ENCODE measurements at places on chromosomes 7 and 10.

DNA sequence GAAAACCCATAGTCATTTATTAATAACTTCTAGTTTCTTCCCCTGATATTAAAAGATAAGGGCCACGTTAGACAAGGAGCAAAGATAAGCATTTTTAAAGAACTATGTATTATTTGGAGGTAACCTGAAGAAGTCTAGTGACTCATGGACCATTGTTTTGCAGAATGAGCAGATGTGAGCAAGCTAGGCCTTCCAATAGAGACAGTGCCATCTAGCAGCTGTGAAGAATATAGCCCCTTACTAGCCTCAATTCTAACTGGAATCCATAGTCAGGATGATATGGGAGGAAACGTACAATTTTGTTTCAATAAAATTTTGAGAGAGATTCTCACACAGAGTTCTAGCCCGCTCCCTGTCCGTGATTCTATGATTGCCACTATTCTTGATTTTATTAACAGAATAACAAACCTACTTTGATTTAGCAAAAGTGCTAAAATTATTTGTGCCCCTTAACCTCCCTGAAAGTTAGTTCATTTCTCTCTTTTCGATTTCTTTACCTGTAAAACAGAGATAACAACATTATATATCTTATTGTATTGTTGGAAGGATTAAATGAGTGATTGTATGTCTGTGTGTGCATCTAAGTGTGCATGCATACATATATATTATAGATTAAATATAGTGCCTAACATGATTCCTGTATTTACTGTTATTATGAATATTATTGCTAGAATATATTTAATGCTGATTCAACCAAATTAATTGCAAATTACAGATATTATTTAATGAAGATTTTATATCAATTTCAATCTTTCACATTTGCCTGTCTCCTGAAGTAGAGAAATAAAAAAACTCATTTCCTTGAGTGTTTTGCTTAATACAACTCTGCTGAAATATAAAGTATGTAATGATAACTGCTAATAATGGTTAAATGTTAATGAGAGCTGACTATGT lies 22.7 kb downstream of the FAM237B start:
- DNase-seq: no peak

- DNase-seq: no peak
Measured at GRCh38 chr7:11410656-11411644, 421.0 kb downstream of the THSD7A start.

DNA sequence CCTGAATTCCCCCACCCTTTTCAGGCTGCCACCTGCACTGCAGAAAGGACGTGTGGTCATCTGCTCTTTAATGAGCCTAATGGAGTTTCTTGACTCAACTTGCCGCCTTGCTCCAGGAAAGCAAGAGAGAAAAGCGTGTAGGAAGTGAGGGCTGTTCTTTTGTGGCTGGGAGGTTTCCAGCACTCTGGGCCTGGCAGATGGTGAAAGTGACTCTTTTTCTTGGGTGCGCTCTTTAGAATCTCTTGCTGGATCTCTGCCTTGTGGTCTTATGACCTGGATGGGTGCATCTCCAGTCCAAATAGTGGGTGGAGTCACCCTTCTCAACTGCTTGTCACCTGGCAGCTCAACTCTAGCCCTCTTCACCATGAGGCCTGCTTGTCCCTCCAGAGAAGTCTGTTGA lies 244.0 kb downstream of the SORCS1 start:
- no peak for DNase-seq

DNA sequence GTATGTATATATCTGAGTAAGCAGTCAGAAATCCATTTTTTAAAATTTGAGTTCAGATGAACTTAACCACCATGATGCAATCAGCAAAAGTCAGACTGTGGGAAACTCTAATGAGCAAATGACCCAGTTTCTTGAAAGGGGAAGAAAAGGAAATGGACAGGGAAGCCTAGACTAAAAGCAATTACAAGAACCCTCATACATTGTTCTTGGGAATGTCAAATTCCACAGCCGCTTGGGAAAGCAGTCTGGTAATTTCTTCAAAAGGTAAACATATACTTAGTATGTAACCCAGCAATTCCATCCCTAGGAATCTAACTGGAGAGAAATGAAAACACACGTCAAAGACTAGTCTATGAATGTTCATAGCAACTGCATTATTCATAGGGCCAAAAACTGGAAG lies 16.4 kb upstream of the FOXK1 start:
- no peak for DNase-seq

DNA sequence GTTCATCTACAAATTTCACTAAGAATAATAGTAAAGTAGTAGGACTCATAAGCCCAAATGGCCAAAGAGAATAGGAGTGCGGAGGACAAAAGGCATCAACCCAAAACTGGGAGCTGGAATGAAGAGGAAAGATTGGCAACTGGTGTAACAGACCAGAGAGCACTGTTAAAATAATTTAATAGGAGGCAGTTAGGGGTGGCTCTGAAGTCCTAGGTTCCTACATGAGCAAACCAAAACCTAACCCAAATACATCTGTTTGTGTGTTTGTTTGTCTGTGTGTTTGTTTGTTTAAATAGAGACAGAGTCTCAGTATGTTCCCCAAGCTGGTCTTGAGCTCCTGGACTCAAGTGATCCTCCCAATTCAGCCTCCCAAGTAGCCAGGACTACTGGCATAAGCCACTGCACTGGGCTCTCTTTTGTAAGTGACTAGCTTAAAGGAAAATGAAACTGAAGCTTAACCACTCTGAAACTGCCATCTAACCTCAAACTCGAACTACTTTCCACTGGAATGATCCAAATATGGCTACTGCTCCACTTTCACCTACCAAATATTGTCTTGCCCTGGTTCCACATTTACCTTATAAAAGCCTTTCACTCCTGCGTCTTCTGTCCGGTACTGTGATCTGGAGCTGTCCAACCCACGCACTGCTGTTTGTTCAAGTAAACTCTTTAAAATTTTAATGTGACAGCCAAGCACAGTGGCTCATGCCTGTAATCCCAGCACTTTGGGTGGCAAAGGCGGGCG lies 94.9 kb downstream of the AKR1D1 start:
- no peak for DNase-seq

- no peak for DNase-seq
Measured at GRCh38 chr7:90007001-90007654, 147.1 kb upstream of the STEAP1 start.

GRCh38 chr10:99329554-99330346 lies 594 bp downstream of the CNNM1 start:
- DNase-seq: no peak

- no peak for DNase-seq
Measured at GRCh38 chr7:123327661-123328060, 127.9 kb upstream of the SLC13A1 start.

DNA sequence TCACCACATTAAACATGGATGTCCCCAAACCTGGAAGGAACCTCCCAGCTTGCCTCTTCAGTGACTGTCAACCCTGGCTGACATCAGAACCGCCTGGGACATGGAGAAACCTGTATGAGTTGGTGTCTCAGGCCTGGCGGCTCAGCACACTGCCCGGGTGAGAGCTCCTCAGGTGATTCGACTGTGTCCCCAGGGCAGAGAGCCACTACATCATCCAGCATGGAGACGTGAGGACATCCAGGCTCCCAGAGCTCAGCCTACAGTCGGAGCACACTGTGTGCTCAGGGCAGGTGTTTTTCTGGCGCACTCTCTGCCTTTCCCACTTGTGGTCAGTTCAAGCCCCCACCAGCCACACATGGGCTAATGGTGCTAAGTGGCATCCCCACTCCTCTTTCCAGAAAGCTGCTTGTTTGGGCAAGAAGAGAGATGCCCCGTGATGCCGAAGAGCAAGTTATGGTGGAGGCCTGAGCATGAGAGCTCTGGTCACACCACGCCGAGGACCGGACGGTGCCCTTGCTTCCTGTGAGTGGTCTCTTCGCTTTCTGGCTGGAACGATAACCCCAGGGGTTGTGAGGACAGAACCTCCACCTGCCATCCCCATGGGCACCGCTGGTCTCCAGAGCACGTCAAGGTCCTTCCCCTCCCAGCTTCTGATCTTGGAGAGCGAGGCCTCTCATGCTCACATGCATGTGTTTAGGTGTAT lies 38.5 kb downstream of the AMZ1 start:
- DNase-seq: no peak

GRCh38 chr10:91090761-91091529 lies 129.5 kb upstream of the PCGF5 start:
- DNase-seq: no peak

DNA sequence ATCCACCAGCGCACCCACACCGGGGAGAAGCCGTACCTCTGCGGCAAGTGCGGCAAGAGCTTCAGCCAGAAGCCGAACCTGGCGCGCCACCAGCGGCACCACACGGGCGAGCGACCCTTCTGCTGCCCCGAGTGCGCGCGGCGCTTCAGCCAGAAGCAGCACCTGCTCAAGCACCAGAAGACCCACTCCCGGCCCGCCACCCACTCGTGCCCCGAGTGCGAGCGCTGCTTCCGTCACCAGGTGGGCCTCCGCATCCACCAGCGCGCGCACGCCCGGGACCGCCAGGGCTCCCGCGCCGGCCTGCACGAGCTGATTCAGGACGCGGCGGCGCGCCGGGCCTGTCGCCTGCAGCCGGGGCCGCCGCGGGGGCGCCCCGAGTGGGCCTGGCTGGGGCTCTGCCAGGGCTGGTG lies 17.7 kb downstream of the ZNF775 start:
- no peak for DNase-seq

DNA sequence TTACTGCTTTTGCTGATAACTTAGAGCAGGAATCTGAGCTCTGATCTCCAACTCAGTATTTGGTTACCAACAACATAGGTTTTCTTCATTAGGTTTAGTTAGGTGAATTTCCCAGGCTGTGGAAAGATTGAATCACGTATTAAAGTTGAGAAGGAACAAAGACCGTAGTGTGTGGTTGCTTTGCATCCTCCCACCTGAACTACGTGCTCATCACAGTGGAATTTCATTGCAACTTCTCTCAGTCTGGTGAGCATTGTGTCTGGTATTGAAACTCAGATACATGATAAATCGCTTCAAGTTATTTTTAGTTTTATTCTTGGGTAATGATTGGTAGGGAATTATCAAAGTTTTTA lies 139.4 kb upstream of the AKR1E2 start:
- no peak for DNase-seq

DNA sequence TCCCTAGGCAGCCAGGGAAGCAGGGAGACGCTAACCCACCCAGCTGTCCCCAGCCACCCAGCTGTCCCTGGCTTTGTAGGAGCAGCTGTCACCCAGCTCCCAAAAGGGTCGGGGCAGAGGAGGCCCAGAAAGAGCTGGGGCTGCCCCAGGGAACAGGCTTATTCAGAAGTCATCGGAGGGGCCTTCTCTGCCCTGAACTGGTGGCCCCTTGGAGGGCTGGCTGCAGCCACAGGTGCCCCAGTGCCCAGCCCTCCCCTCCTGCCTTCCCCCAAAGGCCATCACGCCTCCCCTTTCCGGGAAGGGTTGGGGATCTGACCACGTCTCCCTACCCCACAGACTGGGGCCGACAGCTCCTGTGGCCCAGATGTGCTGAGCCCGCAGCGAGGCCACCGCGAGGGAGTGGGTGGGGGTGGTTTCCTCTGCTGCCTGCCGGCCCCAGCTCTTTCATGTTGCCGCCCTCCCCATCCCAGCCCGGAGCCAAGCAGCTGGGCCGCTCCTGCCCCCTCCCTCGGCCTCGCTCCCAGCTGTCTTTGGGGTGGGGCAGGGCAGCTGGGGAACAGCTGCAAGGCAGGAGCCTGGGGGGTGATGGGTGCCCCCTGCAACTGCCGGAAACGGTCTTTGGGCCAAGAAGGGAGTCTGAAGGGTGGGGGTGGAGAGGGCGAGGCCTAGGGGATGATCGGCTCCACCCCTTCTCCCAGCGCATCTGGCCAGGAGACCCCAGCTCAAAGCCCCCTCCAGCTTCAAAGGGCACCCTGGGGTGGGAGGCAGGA lies 16.8 kb downstream of the TRIM8 start:
- peak; percentile 23 for DNase-seq

- no peak for DNase-seq
Measured at GRCh38 chr10:117355072-117355471, 20.2 kb downstream of the PDZD8 start.

DNA sequence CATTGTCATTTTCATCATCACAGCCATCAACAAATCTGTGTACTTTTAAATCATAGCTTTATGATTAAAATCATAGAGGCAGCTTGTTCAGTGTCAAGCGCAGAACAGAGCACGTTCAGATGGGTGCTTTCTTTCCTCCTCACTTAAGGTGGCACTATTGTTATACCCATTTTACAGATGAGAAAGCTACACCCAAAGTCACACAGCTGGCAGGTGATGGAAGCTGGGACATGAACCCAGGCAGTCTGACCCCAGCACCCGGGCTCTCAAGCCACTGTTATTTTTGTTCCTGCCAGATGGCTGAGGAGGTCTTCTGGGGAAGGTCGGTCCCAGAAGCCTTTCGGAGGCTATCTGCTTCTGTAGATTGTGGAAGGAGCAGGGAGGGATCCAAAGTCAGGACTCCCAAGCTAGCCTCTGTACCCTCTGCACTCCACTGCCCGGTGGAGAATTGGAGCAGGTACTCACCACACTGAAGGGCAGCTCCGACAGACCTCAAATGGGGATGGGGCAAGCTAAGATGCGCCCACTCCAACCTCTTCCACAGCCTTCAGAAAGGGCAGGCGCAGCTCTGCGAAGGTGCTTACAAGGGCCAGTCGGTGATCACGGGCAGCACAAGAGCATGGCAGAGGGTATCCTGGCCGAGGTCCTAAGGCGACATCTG lies 610 bp downstream of the AVPI1 start:
- no peak for DNase-seq

- no peak for DNase-seq
Measured at GRCh38 chr7:73329861-73330581, 2.1 kb downstream of the FKBP6 start.

- no peak for DNase-seq
Measured at GRCh38 chr10:51804866-51805265, 105.5 kb upstream of the CSTF2T start.

- no peak for DNase-seq
Measured at GRCh38 chr7:38673795-38674194, 42.6 kb upstream of the AMPH start.

- no peak for DNase-seq
Measured at GRCh38 chr10:22899775-22900174, 28.1 kb upstream of the ARMC3 start.

DNA sequence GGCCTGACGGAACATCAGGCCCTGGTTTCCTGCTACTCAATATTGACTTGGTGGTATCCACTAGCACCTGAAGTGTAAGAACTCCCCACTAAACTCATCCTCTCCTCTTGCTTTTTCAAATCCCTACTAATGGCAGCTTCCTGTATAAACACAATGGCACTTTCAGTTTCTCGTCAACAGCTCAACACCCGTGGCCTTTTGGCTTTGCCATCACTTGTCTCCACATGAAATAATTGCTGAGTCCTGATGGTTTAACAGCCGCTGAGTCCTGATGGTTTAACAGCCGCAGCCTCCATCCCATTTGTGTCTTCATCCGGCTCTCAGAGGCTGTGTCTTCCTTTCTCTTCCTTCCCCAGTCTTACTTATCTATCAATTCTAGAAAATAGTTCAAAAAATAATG lies 261.4 kb upstream of the PITRM1 start:
- no peak for DNase-seq

GRCh38 chr10:75883081-75884072 lies 452.0 kb downstream of the LRMDA start:
- DNase-seq: no peak

All from stimulated activated CD4-positive, alpha-beta T cell treated with anti-CD3 and anti-CD28 coated beads, Interleukin-15, amount 100 ng/mL, for 1 hour (primary cell).